ENCODE measurements at places on chromosomes 2 and 18.
A peak's percentile ranks its signal among the peaks of the same experiment; 100 is the strongest.

GRCh38 chr18:33839452-33840211 is 261.6 kb downstream of the ASXL3 start:
- DNase-seq = no peak

GRCh38 chr2:143078104-143078503 is 51.1 kb upstream of the ARHGAP15 start:
- DNase-seq = no peak

DNA sequence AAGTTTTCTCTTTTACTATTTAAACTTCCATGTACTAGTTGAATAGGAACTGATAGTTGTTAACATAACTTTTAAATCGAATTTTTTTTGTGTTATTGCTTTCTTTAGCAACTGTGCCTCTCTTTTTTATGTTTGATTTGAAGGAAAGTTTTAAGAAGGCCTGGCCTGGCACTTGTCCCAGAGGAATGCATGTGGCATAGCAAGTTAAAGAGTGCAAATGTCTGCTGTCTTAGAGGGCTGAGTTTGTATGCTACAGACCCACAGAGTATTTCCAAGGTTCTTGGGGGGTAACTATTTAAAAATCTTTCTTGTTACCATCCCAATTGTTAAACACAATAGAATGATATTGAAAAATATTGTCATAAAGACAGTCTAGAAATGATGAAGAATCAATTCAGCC is 47.0 kb downstream of the MTCL1 start:
- peak; percentile 70 for DNase-seq

DNA sequence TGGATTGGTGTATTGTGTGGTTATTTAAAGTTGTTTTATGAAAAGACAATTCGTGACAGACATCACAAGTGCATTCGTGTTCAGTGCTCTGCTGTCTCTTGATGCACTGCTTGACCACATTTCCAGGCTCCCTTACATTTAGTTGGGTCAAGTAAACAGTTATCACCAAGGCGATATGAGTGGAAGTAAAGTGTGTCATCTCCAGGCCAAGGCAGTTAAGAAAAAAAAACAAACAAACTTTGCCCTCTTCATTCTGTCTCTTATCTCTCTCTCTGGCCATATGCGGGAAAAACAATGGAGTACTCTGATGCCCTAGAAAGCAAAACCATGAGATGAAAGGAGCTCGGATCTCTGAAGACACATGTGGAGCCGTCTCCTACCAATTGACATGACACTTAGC is 131.1 kb downstream of the DSEL start:
- DNase-seq = peak; percentile 78

DNA sequence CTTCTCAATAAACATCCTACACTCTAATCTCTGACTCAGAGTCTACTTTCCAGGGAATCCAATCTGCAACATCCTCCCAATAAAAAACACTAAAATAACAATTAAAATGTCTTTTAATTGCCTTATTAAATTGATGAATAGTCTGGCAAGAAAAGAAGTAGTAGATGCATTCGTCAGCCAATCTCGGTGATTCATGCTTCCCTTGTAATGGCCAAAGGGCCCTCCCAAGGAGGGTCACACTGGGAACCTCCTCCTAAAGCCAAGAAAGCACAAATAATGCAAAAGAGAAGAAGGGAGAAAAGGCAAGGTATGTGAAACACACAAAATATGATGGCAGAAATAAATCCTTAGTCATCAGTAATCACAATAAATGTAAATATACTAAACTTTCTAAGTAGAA is 16.8 kb downstream of the ST8SIA5 start:
- no peak for DNase-seq

DNA sequence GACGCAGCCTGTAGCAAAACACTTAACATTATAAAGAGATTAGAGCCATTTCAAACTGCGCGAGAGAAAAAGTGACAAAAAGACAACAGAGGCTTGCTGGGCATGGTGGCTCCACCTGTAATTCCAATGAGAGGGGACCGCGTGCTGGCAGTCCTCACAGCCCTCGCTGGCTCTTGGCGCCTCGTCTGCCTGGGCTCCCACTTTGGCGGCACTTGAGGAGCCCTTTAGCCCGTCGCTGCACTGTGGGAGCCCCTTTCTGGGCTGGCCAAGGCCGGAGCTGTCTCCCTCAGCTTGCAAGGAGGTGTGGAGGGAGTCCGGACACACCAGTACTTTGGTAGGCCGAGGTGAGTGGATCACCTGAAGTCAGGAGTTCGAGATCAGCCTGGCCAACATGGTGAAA is 9.3 kb upstream of the IFIH1 start:
- DNase-seq = no peak

DNA sequence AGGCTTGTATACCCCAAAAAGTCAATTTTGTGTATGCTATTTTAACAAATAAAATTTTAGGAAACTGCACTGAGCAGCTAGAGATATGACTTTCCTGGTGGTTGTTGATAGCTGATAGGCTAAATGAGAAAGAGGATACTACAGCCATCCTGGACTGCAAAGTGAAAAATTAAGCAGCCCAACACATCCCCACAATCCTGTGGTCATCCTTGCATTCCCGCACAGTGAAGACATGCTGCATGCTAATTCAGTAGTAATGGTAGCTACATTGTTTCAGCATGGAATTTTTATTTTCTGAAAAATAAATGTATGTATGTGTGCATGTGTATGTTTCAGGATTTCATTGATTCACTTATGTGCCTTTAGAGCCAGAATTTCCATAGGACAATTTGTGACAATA is 124.2 kb upstream of the CCDC68 start:
- peak; percentile 70 for DNase-seq

GRCh38 chr18:77879829-77880228 is 630.2 kb downstream of the GALR1 start:
- no peak for DNase-seq

DNA sequence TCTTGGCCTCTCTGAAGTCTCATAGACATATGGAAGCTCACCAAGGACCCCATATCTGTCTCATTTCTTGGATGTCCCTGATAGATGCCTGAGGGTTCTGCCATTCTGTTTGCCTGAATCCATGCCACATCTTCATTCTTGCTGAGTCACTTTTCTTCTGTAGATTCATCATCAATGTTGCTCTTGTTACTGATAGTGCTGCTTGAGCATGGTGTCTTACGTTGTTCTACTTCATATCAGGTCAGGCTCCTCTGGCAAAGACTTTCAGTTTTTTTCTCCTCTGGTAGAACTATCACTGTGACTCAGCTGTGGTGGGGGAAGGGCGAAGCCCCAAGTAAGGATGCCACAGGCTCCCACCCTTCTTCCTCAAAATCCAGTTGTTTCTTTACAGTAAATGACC is 885.2 kb downstream of the DCDC2C start:
- no peak for DNase-seq

DNA sequence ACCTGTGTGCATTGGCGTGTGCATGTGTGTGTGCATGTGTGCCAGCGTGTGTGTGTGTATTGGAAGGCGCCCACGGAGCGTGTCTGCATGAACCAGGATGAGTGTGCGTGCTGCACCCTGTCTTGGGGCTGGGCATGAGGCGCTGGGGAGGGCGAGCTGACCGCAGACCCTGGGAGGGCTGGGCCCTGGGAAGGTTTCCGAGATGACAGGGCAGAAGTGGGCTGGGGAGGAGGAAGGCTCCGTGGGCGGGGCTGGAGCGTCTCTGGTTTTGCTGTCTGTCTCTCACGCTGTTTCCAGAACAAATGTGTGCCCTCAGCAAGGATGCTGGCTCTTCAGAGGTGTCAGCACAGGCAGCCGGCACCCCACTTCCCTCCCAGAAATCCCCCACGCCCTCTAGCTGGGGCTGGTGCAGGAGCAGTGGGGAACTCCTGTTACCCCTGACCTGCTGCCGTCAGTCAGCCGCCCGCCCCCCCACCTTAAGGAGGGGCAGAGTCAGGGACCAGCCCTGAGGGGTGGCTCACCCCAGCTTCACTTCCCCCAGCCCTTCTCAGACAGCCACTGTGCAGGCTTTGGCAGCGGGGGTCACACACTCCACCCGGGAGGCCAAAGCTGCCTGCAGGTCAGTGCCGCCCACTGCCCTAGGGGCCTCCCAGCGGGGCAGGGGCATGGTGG is at the start of gene GPR35:
Gene GPR35, plus strand, starts transcription at position 531 of the 672 bp plus-strand sequence. CDS start 4,473 bp downstream, outside the sequence.
- DNase-seq = peak; percentile 86

GRCh38 chr2:112877423-112877822 is 33.5 kb upstream of the IL37 start:
- peak; percentile 91 for DNase-seq

- no peak for DNase-seq
Observed at GRCh38 chr2:3102922-3103569, 274.6 kb downstream of the EIPR1 start.

- DNase-seq = peak; percentile 88
Observed at GRCh38 chr2:216216951-216217903, 108.1 kb downstream of the XRCC5 start.

DNA sequence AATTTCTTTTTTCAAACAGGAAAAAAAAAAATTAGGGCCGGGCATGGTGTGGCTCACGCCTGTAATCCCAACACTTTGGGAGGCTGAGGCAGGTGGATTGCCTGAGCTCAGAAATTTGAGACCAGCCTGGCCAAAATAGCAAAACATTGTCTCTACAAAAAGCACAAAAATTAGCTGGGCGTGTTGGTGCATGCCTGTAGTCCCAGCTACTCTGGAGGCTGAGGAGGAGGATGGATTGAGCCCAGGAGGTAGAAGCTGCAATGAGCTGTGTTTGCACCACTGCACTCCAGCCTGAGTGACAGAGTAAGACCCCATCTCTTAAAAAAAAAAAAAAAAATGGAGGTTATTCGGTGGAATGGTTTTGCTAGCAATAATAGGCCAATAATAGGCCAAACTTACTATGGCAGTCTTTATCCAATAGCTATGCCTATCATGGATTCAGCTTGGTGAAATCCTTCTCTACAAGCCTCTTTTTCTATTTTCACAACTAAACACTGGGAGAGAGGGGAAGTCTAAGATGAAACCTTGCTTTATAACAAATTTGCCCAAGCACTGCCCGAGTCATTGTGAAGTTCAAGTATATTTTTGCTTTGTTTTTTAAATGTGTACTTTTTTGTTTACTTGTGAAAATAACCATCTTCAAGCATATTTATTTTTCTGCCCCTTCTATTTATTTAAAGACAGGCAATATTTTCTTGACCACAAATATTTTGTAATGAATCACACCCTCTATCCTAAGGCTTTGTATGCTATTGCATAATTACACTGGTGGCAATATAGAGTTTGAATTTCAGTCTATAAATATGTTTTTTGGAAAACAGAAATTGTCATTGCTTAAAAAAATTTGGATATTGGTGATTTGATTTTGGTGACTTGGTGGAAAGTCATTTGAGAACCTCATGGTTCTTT is 20.0 kb upstream of the KYNU start:
- peak; percentile 34 for DNase-seq

- no peak for DNase-seq
Observed at GRCh38 chr2:143355870-143356269, 226.7 kb downstream of the ARHGAP15 start.

DNA sequence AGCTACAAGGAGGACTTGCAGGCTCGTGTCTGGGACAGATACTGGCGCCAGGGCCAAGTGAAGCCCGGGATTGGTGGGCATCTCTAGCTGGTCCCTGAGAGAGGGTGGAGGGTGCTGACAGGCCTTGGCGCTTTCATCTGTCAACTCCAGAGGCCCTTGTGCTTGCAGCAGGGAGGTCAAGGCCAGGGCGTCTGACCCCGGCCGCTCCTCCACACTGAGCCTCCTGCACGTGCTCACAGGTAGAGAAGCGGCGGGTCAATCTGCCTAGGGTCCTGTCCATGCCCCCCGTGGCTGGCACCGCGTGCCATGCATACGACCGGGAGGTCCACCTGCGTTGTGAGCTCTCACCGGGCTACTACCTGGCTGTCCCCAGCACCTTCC is 9.5 kb downstream of the CAPN10 start:
- DNase-seq = no peak

- DNase-seq = peak; percentile 77
Observed at GRCh38 chr2:25250331-25251070, 82.1 kb upstream of the POMC start.

GRCh38 chr2:239143858-239144712 is 256.7 kb downstream of the HDAC4 start:
- DNase-seq = peak; percentile 59

DNA sequence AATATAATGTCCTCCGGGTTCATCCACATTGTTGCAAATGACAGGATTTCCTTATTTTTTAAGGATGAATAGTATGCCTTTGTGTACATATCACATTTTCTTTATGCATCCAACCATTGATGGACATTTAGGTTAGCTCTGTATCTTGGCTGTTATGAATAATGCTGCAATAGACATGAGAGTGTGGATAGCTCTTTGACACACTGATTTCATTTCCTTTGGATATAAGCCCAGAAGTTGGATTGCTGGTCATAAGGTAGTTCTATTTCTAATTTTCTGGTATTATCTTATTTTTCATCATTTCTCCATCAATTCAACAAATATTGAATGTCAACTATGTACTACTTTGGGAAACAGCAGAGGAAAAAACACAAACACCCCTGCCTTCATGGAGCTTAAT is 423.3 kb downstream of the MTX2 start:
- DNase-seq = no peak

DNA sequence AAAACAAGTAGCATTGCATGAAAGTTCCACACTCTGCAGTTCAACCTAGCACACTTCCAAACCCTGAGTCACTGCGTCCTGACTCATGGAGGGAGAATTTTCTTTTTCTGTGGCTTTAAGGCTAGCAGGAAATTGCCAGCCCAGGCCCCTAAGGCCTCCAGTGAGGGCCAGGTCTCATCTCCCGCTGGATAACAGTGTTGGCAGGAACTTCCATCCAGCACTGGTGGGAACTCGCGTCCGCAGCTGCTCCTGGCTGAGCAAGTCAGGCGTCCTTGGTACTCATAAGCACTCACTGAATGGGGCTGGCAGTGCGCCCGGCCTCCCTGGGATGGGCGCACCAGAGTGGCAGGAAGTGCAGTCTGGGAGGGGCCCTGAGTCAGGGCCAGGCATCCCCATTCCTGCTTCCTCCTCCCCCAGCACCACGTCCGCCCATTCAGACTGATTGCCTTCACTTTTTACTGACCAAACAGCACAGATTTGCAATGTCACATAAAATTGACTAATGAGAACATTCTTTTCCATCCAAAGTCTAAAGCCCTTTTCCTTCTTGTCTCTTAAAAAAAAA is 14.3 kb downstream of the MALL start:
- peak; percentile 100 for DNase-seq

GRCh38 chr2:237159006-237159911 is 73.6 kb downstream of the COPS8 start:
- DNase-seq = peak; percentile 56

DNA sequence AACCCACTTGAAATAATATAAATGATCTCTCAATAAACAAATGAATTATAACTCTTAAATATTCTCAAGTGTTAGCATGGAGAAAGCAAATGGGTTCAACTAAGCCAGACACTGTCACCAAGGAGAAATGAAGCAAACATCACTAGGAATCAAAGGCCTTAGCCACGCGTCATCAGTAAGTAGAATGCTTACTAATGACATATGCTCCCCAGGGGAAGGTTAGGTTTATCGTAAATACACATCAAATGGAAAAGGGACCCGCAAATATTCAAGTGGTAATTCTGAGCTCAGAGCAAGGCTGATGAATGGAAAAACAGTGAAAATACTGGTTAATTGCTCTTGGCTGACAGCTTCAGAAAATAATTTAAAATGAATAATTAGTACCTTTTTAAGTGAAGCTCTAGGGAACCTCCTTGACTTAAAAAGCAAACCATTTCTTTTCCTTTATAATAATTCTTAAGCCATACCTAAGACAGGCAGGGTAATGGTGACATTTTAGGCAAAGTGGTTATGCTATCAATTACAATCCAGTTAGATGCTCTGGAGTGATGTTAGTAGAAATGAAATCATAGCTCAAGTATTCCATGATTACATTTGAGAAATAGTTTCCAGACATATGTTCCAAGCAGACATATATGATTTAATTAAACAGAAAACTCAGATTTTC is 101.5 kb downstream of the ALPK2 start:
- DNase-seq = peak; percentile 40
